NCI-H524 treated with DMSO at 0.1 percent for 48 hours (cell line): ENCODE measurements at places on chromosomes 12 and 14.
A peak's percentile ranks its signal among the peaks of the same experiment; 100 is the strongest.

GRCh38 chr12:9331218-9331626 is 123.0 kb upstream of the PZP start:
- DNase-seq, result no peak

DNA sequence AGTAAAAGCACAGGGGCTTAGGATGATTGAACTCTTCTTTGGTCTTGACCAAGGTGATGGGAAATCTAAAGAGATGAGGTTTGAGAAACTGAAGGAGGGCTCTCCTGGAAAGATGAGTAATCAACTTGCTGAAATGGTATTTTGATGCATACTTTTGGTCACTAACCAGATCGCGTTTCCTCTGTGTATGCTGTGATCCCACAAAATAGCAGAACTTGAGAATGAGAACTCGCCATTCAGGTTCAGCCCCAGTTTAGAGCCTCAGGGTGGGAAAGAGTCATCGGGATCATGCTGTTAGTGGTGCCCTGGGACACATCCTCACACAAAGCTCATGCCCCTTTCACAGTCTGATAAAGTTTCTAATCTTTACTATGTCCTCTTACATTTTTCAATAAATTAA is 488.8 kb downstream of the ETNK1 start:
- DNase-seq, result no peak

DNA sequence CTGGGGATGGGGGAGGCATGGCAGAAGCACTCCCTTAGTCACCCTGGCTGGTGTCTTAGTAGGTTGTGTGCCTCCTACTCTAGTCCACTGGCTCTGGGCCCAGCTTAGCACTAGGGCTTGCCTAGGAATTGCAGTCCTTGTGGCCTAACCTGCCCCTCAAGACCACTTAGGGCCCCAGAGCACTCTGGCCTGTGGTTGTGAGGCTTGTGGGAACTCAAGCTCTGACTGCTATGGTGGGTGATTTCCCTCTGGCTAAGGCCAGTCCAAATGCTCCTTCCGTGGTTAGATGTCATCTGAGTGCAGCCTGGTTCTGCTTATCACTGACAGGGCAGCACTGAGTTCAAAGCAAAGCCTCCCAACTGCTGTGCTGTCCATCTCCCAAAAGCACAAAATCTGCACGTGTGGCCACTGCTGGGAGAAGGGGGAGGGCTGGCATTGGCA is 20.2 kb downstream of the FGD4 start:
- no peak for DNase-seq

DNA sequence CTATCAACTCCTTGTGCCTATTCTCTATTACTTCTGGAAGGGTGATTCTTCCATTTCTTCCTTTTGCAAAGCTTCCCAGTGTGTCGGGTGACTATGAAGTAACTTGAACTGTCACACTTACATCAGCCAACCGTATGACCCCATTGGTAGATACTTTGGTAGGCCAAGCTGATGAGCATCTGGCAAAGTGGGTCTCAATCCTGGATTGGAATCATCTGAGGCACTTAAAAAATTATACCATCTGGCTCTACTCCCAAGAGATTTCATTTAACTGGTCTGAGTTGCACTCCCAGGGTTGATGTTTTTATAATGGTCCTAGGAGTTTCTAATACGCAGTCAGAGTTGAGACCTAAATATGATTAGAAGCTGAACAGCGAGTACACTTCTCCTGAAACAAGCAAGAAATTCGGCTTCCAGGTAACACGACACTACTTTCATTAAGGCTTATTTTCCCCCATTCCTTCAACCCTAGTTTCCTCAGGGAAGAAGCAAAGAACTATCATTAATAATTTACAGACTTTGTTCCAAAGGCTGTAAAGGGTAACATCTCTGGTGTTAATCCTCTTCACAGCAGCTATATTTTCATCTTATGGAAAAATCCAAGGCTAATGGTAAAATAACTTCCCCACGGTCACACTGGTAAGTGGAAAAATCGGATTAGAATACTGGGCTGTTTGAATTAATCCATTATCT is 76.8 kb downstream of the PDE6H start:
- DNase-seq, result peak; percentile 99

- no peak for DNase-seq
These were observed 156.1 kb downstream of the KICS2 start for GRCh38 chr12:64065881-64066451.

DNA sequence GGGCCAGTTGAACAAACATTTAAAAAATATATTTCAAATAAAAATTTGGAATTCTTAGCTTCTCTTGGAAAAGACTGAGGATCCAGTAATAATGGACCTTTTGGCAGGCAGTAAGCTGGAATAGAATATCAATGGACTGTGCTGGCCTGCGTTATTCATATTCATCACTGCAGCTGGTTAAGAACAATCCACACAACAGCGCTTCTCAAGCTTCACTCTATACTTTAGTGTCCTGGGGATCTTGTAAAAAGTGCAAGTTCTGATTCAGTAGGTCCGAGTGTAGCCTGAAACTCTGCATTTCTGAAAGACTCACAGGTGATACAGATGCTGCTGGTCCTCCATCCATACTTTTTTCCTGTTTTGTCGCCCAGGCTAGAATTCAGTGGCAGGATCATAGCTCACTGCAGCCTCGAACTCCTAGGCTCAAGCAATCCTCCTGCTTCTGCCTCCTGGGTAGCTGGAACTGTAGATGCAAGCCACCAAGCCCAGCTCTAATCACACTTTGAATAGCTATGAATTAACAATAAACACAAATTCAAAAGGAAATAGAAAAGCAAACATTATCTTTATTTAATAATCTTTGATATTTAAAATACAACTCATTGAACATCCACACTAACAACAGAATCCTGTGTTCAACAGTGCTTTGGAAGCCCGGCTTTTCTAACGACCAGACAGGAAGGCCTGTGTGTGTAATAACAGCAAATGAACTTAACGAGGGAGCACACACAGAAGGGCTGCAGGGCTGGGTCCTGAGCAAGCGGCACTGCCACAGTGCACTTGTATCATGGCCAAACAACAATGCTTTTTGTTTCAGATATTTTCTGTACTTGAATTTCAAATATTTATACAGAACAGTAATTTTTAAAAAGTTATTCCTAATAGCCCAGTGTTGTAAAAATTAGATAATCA is 18.4 kb upstream of the TRIP11 start:
- no peak for DNase-seq

- no peak for DNase-seq
These were observed 463.9 kb downstream of the TMTC2 start for GRCh38 chr12:83150465-83151189.

- DNase-seq, result no peak
These were observed 23.3 kb downstream of the ZC2HC1C start for GRCh38 chr14:75092698-75093097.

DNA sequence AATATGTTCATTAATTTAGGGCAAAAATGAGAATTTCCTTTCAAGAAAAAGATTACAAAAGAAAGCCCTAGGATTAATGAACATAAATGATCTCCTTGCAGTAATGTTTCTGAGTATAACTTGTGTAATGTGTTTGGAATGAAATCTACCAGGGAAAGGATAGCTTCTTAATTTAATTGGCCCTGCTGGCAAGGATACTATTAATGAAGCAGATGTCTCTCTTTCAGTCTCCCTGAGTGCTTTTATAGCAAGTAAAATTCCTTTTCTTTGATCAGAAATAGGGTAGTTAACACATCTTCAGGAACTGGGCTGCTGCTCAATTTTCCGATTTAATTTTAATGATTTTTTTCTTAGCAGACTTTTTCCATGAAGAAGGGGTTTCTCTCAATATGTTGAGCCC is 379.4 kb upstream of the PDE3A start:
- peak; percentile 2 for DNase-seq

GRCh38 chr14:55701638-55702037 is 121.6 kb downstream of the KTN1 start:
- no peak for DNase-seq

DNA sequence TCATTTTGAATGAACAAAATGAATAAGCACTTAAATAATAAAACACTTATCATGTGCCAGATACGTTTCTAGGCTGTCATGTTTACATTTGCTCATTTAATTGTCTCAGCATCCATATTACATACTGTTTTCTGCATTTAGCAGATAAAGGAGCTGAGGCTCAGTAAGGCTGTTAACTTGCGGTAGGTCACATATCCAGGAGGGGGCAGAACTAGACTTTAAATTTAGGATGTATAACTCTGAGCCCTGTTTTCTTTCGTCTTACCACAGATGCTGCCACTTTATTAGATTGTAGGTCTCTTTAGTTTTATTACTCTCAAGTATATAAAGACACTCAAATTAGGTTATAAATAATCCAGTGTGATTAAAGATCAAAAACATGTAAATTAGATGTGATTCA is 17.7 kb downstream of the IRAK4 start:
- DNase-seq, result no peak

DNA sequence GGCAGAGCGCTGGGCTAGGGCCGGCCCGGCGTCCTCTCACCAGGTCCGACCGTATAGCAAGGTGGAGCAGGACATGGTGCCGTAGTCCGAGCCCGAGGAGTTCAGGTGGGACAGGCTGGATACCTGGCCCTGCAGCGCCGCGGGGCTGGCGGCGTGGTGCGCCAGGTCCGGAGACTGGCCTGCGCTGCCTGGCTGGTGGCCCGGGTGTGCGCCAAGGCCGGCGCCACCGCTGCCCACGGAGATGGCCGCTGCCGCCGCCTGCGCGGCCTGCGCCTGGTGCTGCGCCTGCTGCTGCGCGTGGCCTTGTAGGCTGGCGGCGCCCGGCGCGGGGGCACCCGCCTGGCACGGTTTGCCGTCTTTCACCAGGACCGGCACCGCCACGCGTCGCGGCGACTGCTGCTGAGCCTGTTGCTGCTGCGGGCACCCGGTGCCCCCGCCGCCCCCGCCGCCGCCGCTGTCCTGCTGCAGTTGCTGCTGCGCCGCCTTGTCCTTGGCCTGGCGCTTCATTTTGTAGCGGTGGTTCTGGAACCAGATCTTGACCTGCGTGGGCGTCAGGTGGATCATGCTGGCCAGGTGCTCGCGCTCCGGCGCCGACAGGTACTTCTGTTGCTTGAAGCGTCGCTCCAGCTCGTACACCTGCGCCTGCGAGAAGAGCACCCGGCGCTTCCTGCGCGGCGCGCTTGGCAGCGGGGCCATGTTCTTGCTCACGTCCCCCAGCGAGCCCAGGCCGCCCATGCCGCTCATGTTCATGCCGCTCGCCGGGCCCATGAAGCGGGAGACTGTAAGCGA is 2.6 kb downstream of the NKX2-1 start:
- DNase-seq, result no peak

DNA sequence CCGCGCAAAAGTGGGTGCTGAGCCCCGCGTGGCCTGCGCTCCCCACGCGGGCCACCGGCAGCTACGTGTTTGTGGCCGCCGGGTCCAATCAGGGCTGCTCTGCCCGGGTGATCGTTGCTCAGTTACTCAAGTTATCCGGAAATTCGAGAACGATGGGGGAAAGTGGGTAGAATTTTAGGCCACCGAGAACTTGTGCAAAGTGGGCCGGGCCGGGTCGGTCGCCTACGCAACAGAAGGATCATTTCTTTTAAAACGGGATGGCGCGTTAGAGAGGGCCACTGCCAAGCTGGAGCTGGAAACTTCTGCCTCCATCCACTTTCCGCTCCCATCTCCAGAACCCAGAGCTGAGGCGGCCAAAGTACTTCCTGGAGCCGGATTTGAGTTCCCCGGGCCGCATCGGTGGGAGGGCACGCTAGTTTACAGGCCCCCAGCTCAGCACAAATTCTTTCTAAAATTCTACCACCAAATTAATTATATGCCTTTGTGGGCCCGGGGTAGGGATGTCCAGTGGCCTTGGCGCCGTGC is 3.5 kb downstream of the RFX4 start:
- DNase-seq, result no peak

GRCh38 chr14:103739793-103740501 is 24.3 kb downstream of the ZFYVE21 start:
- DNase-seq, result no peak

GRCh38 chr14:54652188-54652587 is 85.3 kb downstream of the SAMD4A start:
- no peak for DNase-seq
